ENCODE measurements at places on chromosomes 3 and 15.

GRCh38 chr3:99934975-99935797 lies 117.5 kb downstream of the CMSS1 start:
- DNase-seq: no peak

- no peak for DNase-seq
Measured at GRCh38 chr3:12910356-12911099, 69.2 kb upstream of the RPL32 start.

GRCh38 chr3:135051409-135051973 lies 256.4 kb downstream of the EPHB1 start:
- no peak for DNase-seq

DNA sequence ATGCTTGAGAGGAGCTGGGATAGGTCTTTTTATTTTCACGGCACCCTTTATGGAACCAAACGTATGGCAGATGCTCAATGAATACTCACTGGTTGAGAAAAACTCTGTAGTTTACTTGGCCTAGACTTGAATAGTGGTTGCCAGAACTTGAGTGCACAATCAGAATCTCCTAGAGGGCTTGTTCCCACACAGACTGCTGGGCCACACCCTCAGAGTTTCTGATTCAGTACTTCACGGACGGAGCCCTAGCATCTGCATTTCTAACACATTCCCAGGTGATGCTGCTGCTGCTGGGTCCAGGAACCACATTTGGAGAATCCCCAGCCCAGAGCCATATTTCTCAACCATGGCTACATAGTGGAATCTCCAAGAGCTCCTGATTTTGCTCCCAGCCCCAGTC lies 24.6 kb downstream of the CA12 start:
- DNase-seq: no peak

- no peak for DNase-seq
Measured at GRCh38 chr3:139231555-139232281, 112.1 kb upstream of the MRPS22 start.

- DNase-seq: no peak
Measured at GRCh38 chr15:45641999-45642932, 7.4 kb downstream of the SQOR start.

DNA sequence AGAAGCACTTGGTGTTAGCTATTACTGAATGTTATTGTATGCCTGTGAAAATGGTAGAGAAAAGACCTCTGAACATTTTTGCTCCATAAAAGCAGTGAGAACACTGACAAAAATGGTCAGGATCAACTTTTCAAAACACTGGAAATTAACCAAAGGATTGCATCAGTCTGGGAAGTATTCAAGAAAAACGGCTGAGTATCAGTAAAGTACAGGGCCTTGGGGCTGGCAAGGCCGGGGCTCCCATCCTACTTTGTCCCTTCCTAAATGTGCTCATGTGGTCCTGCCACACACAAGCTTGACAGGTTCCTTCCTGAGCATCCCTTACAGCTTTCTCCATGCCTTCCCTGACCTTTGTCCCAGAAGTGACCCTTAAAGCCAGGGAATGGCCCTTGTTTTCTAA lies 84.0 kb downstream of the CFAP20DC start:
- DNase-seq: no peak

- no peak for DNase-seq
Measured at GRCh38 chr3:188798556-188799145, 373.1 kb upstream of the TPRG1 start.

DNA sequence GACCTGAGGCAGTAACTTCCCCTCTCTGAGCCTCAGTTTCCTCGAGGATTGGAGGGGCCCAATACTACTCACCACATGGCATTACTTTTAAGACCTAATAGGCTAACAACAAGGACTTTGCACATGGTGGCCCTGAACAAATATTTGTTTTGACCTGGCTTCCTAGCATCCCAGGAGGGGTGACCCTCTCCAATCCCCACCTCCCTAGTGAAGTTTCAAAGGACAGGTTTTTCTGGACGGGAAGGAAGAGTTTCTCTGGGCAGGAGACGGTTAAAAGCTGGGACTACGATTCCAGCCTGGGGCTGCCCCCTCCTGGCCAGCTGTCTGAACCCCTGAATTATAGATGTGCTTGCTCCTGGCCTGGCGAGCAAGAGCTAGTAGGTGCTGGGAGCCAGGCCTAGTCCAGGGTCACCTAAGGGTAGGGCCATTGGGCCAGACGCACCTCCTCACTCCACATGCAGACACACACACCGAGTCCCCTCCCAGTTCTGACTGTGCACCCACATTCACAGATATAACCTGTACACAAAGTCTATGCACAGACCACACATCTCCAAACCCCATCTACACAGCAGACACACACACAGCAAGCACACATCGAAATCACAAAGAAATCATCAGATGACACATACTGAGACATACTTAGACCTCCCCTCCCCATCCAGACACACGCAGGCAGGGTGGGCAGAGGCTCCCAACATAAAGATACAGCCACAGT lies 2.7 kb upstream of the ISL2 start:
- DNase-seq: no peak

DNA sequence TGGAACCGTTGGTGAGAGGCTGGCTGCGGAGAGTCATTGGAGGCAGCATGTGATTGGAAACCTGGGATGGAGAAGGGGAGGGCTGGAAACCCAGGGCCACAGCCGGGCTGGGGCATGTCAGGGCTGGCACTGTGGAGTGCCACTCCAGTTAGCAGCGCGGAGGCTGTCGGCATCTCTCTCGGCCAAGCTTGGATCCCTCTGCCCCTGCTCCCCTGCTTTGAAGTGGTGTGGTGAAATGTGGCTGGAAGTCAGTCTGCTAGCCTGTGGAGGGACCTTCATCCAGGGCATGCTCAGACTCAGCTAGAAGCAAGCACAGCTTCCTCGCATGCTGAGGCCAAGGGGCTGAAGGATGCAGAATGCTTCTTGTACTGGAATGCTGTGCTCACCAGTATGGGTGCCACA lies 13.5 kb downstream of the SLCO3A1 start:
- no peak for DNase-seq

DNA sequence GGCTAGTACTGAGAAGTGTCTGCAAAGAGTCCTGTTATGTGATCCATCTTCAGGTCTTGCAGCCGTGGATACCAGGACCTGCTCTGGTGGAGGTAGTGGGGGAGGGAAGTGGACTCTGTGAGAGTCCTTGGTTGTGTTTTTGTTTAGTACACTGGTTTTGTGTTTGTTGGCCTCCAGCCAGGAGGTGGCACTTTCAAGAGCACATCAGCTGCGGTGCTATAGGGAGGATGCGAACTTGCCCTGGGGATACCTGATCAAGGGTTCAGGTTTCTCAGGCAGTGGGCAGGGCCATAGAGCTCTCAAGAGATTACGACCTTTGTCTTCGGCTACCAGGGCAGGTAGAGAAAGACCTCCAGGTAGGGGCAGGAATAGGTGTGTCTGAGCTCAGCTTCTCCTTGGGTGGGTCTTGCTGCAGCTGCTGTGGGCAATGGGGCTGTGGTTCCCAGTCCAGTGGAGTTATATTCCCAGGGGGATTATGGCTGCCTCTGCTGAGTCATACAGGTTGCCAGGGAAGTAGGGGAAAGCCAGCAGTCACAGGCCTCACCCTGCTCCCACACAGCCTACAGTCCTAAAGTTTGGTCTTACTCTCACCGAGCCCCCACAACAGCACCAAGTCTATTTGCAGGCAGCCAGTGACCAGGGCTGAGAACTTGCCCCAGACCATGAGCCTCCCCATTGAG lies 132.8 kb upstream of the NPHP3 start:
- no peak for DNase-seq

DNA sequence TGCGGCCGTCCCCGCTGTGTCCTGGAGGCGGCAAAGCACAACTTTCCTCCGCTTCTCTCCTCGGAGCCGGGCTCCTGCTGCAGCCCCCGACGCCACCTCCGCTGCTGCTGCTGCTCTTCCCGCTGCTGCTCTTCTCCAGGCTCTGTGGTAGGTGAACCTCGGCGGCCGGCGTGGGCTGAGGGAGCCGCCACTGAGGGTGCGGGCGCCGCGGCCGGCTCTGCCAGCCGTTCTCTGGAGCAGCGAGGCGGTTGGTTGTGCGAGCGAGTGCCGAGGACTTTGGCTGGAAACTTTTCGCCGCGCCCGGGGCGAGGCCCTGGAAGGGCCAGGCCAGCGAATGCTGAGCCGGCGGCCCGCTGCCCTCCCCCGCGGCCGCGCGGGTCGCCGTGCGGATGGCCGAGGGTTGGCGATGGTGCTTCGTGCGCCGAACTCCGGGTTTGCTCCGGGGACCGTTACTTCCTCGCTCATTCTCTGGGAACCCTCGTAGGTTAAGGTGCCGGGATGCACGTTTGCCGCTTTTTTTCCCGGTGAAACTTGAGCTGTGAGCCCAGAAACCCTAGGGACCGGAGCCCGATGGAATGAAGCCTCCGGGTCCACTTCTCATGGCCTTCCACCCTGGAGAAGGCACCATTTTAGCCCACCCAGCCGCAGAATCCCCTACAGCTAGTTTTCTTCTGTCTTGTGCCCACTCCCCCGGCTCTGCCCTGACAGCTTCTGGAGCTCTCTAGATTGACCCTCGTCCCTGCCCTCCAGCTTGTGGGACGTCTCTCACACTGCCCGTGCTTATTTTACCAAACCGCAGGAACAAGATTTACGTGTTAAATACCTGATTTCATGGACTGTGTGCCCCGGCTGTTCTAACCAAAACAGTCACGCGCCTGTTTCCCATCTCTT lies 660 bp downstream of the NECTIN3 start:
- DNase-seq: no peak

DNA sequence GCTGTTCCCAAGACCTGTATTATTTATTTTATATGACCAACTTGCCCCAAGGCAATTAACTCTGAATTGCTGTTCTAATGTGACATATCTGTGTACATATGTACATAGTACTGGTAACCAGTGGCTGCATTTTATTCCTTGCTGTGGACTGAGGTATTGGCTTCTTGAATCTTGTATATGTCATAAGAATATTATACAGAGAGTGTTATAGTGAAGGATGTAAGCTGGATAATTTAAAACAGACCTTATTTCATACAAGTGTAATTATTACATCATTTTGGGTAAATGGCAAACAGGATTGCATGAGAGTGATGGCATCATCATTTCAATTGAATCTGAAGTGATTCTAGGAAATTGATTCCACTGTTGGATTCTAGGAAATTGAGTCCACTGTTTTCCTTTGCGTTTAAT lies 32.9 kb downstream of the B3GALNT1 start:
- no peak for DNase-seq

DNA sequence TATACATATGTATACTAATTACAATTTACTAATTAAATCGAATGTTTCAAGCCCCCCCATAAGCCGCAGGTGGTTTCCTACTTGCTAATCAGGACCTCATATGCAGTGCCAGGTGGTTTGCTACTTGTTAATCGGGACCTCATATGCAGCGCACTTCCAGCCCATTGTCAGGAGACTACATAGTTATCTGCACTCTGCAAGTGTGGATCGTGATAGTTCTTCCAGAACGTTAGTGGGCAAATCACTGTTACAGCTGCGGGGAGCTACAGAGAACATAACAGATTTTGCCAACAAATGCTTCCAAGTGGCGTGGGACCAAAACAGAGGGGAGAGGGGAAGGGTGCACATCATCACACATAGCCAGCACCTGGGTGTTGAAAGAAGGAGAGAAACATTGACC lies 558.4 kb downstream of the GABRG3 start:
- DNase-seq: no peak

DNA sequence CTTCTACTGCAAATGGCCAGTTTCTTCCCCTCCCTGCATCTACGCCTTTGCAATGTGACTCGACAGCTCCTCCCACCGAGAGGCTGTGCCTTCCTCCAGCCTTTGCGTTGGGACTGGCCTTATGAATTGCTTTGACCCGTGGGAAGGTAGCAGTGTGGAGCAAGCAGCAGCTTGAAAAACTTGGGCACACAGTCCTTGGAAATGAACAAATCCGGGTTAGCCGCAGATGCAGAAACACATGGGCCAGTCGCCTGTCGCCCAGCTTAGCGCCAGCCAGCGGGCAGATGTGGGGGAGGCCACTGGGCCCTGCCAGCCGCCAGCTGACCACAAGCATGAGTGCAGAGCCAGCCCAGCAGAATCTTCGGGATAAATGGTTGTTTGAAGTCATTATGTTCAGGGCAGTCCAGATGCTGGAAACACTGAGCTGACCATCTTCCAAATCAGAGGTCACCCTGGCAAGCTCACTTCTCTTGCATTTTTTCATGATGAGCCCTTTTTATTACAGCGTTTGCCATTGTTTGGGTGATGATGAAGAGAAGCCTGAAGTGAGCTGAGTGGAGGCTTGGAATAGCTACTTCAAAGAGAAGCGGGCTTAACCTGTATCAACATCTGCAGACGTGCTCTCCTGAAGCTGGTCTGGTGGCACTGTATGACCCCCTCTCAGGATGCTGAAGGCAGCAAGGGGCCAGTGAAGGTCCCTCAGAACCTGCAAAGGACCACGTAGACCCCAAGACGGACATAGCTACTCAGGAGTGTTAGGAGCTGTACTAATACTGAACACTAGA lies 9.8 kb downstream of the SELENOS start:
- DNase-seq: no peak

DNA sequence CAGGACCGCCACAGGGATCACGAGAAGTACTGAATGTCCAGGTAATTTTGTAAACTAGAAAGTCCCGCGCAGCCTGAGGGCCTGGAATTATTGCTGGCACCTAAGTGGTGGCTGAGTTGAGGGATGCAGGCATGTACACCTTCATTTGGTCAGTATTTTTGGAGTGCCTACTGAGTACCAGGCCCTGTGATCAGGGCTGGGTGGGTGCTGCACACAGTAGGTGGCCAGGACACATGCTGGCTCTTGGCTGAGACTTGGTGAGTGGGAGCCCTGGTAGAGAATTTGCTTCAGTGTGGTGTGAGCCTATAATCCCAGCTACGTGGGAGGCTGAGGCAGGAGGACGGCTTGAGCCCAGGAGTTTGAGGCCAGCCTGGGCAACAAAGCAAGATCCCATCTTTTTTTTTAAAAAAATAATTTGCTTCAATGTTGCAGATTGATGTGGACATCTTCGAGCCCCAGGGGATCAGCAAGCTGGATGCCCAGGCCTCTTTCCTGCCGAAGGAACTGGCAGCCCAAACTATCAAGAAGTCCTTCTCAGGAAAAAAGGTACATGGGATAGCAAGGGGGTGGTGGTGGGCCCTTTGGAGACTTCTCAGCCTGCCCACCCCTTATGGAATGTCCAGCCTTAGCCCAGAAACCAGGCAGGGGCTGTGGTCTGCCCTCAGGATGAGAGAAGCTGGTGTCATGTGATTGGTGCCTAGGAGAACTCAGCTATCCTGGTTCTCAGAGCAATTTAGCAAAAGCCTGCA lies 2.6 kb downstream of the ITIH1 start:
- DNase-seq: no peak

- DNase-seq: no peak
Measured at GRCh38 chr3:113242096-113242581, 30.8 kb downstream of the BOC start.

All from NCI-H1092 (cell line).